ENCODE measurements at places on chromosomes 7 and 10.

GRCh38 chr10:17644485-17644943 is 563 bp downstream of the STAM start:
- peak; percentile 53 for DNase-seq

GRCh38 chr10:117552156-117552631 is 9.6 kb downstream of the EMX2 start:
- DNase-seq = no peak

DNA sequence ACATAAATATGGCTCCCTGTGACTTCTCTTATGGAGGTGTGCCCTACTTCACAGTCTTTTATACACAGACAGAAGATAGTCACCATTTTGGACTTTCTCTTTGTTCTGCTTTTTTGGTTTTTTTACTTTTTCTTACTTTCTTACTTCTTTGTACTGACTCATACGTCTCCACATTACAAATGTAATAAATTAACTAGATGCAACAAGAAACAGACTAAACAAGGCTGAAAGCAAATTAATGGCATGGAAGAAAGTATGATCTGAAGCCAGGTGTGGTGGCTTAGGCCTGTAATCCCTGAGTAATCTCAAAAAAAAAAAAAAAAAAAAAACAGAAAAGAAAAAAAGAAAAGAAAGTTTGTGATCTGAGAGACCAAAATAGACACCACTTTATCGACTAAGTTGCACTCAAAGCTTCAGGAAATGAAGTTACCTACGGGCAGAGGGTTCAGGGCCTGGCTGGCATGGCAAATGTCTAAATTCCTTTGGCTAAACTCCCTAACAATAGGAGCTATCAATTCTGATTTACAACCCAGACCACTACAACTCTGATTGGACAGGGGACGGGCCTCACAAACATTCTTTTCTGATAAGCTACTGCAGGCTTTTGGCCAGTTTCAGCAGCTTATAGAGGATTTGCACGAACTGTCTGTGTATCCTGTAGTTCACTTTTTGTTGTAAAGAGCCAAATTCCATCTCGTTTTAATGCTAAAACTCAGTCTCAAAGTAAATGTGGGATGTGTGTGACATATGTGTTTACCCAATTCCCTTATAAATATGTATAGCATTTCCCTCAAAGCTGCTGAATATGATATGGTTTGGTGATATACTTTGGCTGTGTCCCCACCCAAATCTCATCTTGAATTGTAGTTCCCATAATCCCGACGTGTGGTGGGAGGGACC is 129.1 kb downstream of the SEPTIN14 start:
- no peak for DNase-seq

- DNase-seq = no peak
Observed at GRCh38 chr7:140284062-140284461, 107.3 kb upstream of the KDM7A start.

- no peak for DNase-seq
Observed at GRCh38 chr10:106436123-106436715, 728.3 kb downstream of the SORCS1 start.

DNA sequence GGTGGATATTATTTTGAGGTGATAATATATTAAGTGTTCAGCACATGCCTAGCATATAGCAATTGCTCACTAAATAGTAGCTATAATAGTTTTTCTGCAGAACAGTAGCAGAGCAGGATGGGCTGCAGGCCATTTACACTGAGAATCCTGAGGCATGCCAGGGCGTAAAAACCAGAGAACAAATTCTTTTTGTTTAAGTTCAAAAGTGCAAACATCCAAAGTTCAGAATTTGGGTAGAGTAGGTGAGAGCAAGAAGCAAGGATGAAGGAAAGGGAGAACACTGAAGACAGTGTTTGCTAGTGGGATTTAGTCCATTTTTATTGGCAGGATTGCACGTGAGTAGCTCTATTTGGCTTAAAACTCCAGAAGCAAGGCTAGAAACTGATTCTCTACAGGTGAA is 72.0 kb upstream of the RHOBTB1 start:
- no peak for DNase-seq

- DNase-seq = no peak
Observed at GRCh38 chr10:11082526-11082925, 64.9 kb downstream of the CELF2 start.

- DNase-seq = no peak
Observed at GRCh38 chr10:63711361-63711760, 190.2 kb downstream of the REEP3 start.

GRCh38 chr10:112122827-112123226 is 60.7 kb downstream of the GPAM start:
- DNase-seq = no peak

DNA sequence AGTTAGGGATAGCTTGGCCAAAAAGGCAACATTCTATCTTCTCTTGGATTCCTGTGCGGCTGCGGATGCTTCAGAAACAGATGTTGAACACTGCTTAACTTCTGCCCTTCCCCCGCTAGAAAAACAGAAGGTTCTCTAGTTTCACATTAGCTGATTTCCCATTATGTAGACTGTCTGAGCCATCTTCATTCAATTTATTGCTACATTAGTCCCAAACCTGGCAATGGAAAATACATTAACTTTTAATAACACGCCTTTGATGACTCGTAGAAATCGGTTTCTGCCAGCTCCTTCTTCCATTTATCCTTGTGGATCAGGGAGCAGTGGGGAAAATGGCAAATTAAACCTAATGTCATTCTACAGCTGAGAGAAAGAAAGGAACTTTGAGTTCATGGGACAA is 119.9 kb downstream of the SLC16A9 start:
- no peak for DNase-seq

- no peak for DNase-seq
Observed at GRCh38 chr7:87505557-87506245, 30.2 kb upstream of the ABCB4 start.

GRCh38 chr7:87216701-87217508 is 2.6 kb downstream of the TMEM243 start:
- no peak for DNase-seq

DNA sequence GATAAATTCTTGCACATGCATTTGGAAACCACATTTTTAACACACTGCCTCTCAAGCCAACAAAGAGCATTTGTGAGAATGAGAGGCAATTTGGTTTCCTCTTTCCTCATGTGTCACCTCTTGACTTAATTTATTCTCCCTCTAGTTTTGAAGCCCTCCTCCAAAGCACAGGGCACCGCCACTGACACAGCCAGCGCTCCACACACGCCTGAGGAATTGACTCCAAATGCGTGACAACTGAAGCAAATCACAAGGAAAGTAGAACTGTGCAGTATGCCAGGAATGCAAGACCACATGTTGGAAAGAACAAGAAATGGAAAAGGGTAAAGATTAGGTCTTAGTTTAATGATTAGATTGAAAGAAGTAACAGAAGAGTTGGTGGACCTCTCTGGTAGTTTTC is 173.3 kb downstream of the LSM5 start:
- DNase-seq = no peak

- DNase-seq = no peak
Observed at GRCh38 chr7:127245607-127246006, 7.1 kb downstream of the GRM8 start.

All from WERI-Rb-1 (cell line).